ENCODE measurements at places on chromosomes 13 and 19.

DNA sequence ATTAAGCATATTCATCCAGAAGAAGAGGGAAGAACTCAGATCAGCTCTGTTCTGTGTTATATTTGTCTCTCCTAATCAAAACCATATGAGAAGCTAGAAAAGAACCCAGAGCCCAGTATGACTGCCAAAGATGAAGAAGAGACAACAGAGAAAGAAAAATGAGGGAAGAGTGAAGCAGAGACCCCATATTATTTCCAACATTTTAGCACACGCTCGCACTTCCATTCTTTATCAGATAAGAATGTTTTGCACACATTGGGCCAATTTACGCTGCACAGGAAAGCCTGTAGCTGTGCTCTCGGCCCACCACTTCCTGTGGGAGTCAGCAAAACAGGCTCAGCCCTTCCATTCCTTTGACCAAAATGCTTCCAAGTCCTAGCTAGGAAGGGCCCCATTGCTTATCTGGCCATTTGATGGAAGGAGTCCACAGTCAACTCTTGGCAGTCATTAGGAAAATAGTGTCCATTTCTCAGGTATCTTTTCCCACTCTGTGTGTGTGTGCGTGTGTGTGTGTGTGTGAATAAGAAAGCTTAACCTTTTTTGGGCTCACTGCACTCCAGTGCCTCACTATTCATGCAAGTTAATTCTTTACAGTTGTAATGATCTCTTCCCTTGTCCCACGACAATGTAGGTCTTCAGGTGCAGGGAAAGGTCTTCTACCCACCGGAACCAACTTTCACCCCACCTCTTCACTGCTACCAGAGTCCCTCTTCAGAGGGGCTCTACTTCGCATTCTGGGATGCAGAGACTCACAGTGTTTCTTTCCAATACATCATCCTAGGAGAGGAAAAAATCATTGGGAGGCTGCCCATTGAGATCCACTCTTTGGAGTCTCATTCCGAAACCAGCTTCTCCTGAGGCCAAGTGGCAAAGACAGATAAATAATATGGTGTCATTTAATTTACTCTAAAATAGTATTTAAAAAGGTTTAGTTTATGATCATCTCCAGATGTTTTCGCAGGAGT lies 237.5 kb downstream of the COG6 start:
- no peak for DNase-seq

GRCh38 chr13:107937848-107938247 lies 277.5 kb downstream of the LIG4 start:
- DNase-seq = no peak

DNA sequence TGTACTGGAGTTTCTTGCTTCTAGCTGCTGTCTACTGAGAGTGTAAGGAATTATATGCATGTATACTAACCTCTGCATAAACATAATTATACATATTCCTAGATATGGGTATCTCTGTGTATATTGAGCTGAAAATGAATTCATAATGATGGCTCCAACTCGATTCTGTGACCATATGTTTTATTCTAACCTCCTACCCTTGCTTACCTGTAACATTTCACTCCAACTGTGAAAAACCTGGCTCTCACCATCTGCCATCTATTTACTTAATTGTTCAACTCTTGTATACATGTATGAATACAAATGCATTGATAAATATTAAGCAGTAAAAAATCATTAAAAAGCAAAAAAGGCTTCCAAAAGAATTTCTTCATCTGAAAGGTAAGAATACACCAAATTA lies 1729.5 kb upstream of the SPRY2 start:
- DNase-seq = no peak

- DNase-seq = peak; percentile 33
Measured at GRCh38 chr19:9323557-9323918, 441 bp upstream of the ZNF559 start.

DNA sequence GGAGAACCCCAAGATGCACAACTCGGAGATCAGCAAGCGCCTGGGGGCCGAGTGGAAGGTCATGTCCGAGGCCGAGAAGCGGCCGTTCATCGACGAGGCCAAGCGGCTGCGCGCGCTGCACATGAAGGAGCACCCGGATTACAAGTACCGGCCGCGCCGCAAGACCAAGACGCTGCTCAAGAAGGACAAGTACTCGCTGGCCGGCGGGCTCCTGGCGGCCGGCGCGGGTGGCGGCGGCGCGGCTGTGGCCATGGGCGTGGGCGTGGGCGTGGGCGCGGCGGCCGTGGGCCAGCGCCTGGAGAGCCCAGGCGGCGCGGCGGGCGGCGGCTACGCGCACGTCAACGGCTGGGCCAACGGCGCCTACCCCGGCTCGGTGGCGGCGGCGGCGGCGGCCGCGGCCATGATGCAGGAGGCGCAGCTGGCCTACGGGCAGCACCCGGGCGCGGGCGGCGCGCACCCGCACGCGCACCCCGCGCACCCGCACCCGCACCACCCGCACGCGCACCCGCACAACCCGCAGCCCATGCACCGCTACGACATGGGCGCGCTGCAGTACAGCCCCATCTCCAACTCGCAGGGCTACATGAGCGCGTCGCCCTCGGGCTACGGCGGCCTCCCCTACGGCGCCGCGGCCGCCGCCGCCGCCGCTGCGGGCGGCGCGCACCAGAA lies 1.1 kb downstream of the SOX1 start:
- DNase-seq = no peak

- DNase-seq = no peak
Measured at GRCh38 chr19:18712981-18713380, 29.5 kb downstream of the CRTC1 start.

- no peak for DNase-seq
Measured at GRCh38 chr13:33183431-33184111, 102.0 kb downstream of the STARD13 start.

Data from activated gamma-delta T cell treated with Interleukin-2 at 50 U/mL for 16 hours (primary cell).